ENCODE measurements at places on chromosomes 2 and 18.

DNA sequence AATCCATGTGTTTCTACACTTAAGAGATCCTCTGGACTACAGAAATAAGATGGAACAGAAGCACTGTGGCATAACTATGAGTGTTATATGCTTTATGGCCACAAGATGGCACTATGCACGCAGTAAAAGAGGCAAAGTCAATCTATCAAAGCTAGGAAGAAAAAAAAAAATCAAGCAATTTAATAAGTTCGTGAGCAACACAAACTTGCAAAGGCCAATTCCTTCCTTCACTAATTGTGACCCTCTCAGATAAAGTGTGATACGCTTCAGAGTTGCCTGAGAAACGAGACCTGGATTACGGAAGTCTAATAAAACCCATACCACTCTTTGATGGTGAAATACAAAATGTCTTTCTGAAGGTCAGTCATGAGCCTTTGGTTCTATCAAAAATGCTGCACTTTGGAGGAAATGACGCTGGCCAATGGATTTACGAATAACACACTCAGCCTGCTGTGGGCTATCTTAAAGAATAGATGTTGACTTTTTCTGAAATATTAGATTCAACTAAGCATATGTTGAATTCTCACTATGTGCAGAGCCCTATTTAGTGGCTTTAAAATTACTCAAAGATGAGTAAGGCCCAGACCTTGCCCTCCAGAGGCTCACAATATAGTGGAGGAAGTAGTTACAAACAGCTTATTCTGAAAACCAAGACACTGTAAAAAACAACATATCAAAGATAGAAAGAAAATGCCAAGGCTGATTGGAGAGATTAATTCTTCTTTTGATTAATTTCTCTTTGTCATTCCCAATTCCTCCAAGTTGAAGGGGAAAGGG is 35.5 kb upstream of the TTR start:
- H3K27me3 ChIP-seq = no peaks in the 10 kb centered on the region
- no peaks in the 10 kb centered on the region for H3K4me1 ChIP-seq
- H3K4me3 ChIP-seq = no peak overlapping the region
- DNase-seq = no peak
- H3K27ac ChIP-seq = no peak overlapping the region

- H3K4me3 ChIP-seq = no peak overlapping the region
- no peak for DNase-seq
These were observed 44.4 kb upstream of the MGAT4A start for GRCh38 chr2:98775146-98775986.

- H3K4me3 ChIP-seq = no peak overlapping the region
- no peak for DNase-seq
These were observed 198.7 kb downstream of the ANAPC1 start for GRCh38 chr2:111685342-111685741.

DNA sequence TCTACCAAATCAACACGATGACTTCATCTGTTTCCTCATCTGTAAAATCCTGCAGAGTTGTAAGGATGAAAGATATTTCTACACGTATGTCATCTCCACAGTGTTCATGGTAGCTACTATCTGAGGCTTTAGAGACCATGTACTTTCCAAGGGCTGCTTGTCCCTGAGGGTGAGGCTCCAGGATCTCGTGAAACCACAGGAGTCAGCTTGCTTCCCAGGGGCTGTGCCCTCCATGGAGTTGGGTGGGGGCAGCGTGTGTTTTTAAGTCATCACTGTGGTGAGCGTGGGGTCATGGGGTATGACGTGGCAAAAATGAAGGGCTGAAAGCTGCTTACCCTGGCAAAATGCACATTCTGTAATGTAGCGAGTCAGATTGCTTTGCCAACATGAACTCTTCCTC is 81.6 kb downstream of the ASAP2 start:
- DNase-seq = no peak
- no peak overlapping the region for H3K27ac ChIP-seq
- H3K27me3 ChIP-seq = no peaks in the 10 kb centered on the region
- H3K4me1 ChIP-seq = no peaks in the 10 kb centered on the region

DNA sequence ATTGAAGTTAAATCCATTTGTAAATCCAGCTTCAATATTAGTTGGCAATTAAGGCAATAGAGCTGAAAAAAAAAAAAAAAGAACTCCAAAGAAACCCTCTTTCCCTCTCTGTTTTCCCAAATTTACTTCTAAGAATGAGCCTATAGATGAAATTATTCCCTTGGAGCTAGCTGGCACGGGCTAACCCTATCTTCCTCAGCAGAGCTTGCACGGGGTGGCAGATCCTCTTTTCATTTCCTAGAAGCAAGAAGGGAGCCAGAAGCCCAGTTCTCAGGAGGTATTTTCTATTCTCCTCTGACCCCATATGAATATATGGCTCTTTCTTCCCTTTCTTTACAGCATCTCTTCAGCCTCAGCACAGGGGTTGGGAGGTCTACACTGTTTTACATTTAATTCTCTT is 426.0 kb downstream of the TGIF1 start:
- H3K4me1 ChIP-seq = peaks cover 6% of the 10 kb centered on the region
- no peak for DNase-seq
- H3K27me3 ChIP-seq = no peaks in the 10 kb centered on the region
- H3K36me3 ChIP-seq = no peaks in the 10 kb centered on the region
- no peak overlapping the region for H3K27ac ChIP-seq

GRCh38 chr2:207135340-207135739 is 30.4 kb downstream of the KLF7 start:
- no peak for DNase-seq
- no peak overlapping the region for H3K4me3 ChIP-seq
- H3K36me3 ChIP-seq = no peaks in the 10 kb centered on the region
- peaks cover 74% of the 10 kb centered on the region for H3K4me1 ChIP-seq

GRCh38 chr2:235234736-235235135 is 259.1 kb upstream of the AGAP1 start:
- H3K27me3 ChIP-seq = no peaks in the 10 kb centered on the region
- no peak overlapping the region for H3K4me3 ChIP-seq
- H3K27ac ChIP-seq = no peak overlapping the region

DNA sequence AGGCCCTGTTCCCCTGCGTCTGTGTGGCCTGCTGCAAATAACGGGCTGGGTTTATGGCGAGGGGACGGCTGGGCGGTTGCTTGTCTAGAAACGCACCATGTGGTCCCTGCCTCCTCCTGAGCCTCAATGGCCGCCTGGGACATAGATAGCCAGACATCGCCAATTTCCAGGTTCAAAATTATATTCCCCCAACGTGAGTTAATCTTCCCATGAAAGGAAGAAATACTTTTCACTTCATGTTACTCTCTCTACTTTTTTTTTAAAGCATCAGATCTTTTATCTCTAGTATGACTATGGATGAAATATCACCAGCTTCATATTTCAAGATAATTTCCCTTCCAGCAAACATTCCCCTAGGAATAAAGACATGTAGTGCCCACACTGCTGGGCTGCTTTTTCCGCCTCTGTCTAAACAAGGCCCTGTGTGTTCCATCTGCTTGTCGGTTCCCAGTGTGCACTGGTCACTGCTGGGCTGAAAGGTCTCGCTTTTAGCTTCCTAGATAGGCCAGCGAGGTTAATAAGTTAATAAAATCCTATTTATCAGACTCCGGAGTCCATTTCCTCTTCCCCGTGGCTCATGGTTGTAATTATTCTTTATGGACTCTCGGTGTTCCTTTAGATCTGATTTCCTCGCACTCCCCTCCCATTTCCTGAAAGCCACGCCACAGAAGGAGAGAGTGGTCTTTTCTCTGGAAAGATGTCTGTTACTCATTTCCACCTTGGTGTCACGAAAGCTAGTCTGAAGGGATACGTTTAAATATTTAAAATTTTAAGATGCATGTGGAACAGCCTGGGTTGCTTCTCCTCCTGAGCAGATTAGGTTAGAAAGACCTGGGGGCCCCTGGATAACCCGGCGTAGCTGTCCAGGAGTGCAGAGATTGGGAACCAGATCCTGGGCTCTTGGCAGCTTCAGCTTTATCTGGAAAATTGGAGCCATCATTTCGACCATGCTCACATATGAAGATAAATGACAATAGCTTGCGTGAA is 196.6 kb upstream of the COPS8 start:
- DNase-seq = no peak
- no peak overlapping the region for H3K4me3 ChIP-seq
- no peak overlapping the region for H3K27ac ChIP-seq
- H3K4me1 ChIP-seq = peaks cover 8% of the 10 kb centered on the region
- H3K36me3 ChIP-seq = no peaks in the 10 kb centered on the region
- peaks cover 7% of the 10 kb centered on the region for H3K27me3 ChIP-seq

DNA sequence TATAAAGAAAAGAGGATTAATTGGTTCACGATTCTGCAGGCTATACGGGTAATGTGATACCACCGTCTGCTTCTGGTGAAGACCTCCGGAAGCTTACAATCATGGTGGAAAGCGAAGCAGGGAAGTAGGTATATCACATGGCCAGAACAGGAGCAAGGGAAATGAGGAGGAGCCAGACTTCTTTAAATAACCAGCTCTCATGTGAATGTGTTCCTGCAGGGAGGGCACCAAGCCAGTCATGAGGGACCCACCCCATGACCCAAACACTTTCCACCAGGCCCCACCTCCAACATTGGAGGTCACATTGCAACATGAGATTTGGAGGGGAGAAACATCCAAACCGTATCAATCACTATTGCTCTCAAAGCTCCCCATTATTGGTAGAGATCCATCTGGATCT is 61.8 kb downstream of the EFEMP1 start:
- H3K4me1 ChIP-seq = peaks cover 15% of the 10 kb centered on the region
- no peak overlapping the region for H3K4me3 ChIP-seq
- no peaks in the 10 kb centered on the region for H3K27me3 ChIP-seq

DNA sequence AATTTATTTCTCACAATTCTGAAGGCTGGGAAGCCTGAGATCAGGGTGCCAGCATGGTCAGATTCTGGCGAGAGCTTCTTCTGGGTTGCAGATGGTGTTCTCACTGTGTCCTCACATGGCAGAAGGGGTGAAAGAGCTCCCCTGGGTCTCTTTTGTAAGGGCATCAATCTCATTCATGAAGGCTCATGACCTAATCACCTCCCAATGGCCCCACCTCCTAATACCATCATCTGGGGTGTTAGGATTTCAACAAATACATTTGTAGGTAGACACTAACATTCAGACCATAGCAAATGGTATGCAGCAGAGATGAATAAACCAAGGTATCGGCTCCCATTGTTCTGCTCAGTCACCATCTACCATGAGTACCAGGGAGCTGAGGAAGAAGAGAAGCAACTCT is 32.7 kb downstream of the YPEL5 start:
- no peak for DNase-seq
- peaks cover 12% of the 10 kb centered on the region for H3K4me1 ChIP-seq
- no peak overlapping the region for H3K4me3 ChIP-seq
- H3K27me3 ChIP-seq = no peaks in the 10 kb centered on the region
- peak overlapping the region; percentile 68 for H3K27ac ChIP-seq
- no peaks in the 10 kb centered on the region for H3K36me3 ChIP-seq

GRCh38 chr2:196427986-196428634 is 211.4 kb upstream of the CCDC150 start:
- no peaks in the 10 kb centered on the region for H3K4me1 ChIP-seq
- no peaks in the 10 kb centered on the region for H3K27me3 ChIP-seq
- H3K36me3 ChIP-seq = no peaks in the 10 kb centered on the region

DNA sequence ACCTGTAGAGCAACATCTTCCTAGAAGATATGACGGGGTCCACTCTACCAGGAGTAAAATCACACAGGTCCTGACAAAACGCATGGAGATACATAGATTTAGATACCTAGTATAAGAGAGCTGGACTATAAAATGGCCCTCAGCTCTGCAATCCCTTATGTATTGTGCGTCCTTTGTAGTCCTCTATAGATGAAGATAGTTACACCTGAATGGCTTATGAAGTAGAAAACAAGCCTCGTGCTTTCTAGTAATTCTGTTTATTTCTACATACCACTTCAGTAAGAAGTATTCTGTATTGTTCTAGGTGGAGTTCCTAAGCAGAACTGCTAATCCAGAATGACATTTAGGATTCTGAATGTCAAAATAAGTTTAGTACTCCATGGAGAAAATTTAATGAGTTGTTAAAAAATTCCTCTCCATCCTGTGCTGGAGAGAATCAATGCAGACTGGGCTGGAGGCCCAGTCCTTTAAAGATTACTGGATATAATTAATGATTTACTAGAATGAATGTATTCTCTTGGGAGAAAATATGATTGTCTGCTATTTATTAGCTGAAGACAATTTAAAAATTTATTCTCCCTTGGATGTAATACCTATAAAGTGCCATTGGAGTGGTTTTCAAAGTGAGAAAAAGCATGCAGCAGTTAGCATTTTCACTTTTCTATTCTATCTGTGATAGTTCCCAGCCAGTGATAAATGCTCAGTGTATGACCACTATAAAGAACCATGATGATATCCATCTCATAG is 147.3 kb upstream of the UNC80 start:
- H3K4me3 ChIP-seq = no peak overlapping the region
- DNase-seq = no peak
- H3K36me3 ChIP-seq = no peaks in the 10 kb centered on the region
- no peaks in the 10 kb centered on the region for H3K27me3 ChIP-seq
- H3K4me1 ChIP-seq = no peaks in the 10 kb centered on the region

DNA sequence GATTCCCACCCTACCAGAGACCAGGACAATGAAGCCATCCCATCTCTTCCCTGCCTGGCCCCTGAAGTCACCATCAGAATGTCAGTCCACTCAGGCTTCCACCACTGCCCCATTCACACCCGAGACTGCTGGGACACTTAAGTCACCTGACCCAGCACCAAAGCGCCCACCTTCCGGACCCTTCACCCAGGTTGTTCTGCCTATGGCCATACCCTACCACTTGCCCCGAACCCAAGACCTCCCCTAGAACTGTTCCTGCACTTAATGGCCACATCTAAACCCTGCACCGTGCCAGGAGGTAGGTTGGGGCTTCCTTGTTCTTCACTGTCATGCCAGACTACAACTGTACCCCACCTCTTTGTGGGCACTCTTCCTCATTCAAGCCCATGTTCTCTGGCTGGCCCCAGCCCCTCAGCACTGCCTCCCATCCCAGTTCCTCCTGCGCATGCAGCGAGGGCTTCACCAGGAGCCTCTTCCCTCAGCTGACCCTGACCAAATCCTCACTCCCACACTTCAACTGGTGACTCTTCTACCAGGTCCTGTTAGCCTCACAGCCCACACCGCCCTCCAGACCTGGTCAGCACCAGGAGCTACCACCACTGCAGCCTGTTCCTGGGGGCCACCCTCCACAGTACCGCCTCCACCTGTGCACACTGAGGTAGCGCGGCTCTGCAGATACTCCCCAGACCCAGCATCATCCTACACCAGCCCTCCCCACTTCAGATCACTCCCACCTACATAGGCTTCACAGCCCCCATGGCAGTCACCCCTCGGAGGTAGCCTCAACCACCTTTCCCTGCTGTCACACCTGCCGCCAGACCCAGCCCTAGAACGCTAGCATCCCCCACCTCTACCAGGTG is 8.3 kb upstream of the ADRA2B start:
- H3K4me1 ChIP-seq = no peaks in the 10 kb centered on the region
- H3K27me3 ChIP-seq = peaks cover 8% of the 10 kb centered on the region
- H3K27ac ChIP-seq = no peak overlapping the region
- no peaks in the 10 kb centered on the region for H3K36me3 ChIP-seq
- H3K4me3 ChIP-seq = no peak overlapping the region

DNA sequence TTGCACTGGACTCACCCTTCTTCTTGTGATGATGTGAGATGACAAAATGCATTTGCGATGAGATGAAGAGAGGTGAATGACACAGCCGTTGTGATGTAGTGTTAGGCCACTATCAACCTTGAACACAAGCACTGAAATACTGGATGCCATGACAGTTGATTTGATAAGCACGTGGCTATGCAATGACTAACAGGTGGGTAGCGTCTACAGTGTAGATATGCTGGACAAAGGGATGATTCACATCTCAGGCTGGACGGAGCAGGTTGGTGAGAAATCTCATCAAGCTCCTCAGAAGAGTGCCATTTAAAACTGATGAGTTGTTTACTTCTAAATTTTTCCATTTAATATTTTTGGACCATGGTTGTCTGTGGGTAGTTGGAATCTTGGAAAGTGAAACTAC is 375.8 kb upstream of the LYPD1 start:
- no peak overlapping the region for H3K27ac ChIP-seq
- H3K36me3 ChIP-seq = no peaks in the 10 kb centered on the region

All from upper lobe of right lung (tissue), 1 donor.